Ascending aorta (tissue), 2 donors: ENCODE measurements at places on chromosomes 5 and 9. TPM values are rescaled to one million over a fixed set of nuclear protein-coding genes. Genes with fewer than 3 reads are reported as not detected.

The UBAC1 gene
- 31.0 TPM for total RNA-seq

The NRG2 gene
- total RNA-seq = 12.8 TPM

DNA sequence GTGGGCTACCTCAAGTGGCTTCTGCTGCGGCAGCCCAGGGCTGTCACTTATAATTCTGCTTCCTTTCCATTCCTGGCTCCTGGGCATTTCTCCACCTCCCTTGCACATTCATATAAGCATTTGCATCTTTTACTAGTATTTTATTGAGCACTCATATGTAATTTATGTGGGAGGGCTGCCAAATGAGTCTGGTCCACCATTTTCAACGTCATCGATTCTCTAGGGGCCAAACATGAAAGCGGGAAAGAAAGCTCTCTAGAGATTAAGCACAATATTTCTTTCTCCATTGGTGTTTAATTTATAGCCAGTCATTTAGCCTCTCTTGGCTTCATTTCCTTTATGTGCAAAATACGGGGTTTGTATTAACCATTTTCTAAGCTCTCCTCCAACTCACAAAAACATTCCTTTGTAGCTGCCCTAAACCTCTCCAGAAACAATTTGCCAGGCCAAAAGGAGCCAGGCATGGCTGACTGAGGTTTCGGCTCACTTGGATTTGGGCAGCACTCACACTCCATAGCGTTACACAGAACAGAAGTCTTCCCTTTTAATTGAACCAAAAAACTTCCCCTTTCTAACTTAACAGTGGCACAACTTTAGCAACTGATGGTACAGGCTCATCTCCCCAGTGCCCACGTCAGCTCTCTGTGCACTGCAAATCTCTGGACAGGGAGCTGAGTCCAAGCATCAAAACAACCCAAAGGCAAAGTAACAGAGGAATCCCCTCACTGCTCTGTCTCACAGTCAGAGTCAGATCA is 183.5 kb downstream of the ROR2 start:
- no peaks in the 10 kb centered on the region for H3K27me3 ChIP-seq
- DNase-seq = no peak
- H3K4me1 ChIP-seq = no peaks in the 10 kb centered on the region
- H3K4me3 ChIP-seq = no peak overlapping the region

- H3K27ac ChIP-seq = no peak overlapping the region
- H3K36me3 ChIP-seq = no peaks in the 10 kb centered on the region
- no peaks in the 10 kb centered on the region for H3K27me3 ChIP-seq
- H3K4me1 ChIP-seq = no peaks in the 10 kb centered on the region
These were observed 296.7 kb downstream of the CSNK1G3 start for GRCh38 chr5:123808461-123809380.
